ENCODE measurements at places on chromosomes 2 and 18. TPM values are rescaled to one million over a fixed set of nuclear protein-coding genes. Genes with fewer than 3 reads are reported as not detected.

The DCTN1 gene
- polyA plus RNA-seq = 212 TPM

The STPG4 gene
- polyA plus RNA-seq = not detected

DNA sequence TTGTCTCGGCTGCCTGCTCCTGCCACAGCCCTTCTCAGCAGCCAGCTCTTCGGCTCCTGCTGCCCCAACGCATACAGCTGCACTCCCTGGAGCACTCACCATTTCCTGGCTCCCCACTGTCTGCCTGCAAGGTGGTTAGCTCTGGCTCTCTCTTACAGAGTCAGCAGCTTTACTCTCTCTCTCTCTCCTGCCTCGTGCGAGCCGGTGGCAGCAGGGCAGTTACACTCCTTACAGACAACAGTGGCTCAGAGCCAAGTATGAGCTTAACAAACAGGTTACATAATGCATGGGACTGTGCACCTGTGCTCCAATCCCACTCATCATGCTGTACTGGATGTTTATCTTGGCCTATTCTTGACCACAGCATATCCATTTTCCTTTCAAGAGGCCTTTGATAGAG is 47.4 kb upstream of the DNAJC10 start:
- no peak for DNase-seq
- no peaks in the 10 kb centered on the region for H3K4me1 ChIP-seq
- no peak overlapping the region for H3K4me3 ChIP-seq
- no peaks in the 10 kb centered on the region for H3K36me3 ChIP-seq
- H3K27ac ChIP-seq = no peak overlapping the region

GRCh38 chr2:216694826-216695217 is 527 bp downstream of the IGFBP5 start:
- peak overlapping the region; percentile 30 for H3K27ac ChIP-seq
- H3K27me3 ChIP-seq = no peaks in the 10 kb centered on the region
- no peaks in the 10 kb centered on the region for H3K36me3 ChIP-seq
- no peak for DNase-seq
- no peak overlapping the region for H3K4me3 ChIP-seq

- DNase-seq = no peak
- no peak overlapping the region for H3K27ac ChIP-seq
These were observed 755 bp downstream of the NOL4 start for GRCh38 chr18:34223893-34224422.

DNA sequence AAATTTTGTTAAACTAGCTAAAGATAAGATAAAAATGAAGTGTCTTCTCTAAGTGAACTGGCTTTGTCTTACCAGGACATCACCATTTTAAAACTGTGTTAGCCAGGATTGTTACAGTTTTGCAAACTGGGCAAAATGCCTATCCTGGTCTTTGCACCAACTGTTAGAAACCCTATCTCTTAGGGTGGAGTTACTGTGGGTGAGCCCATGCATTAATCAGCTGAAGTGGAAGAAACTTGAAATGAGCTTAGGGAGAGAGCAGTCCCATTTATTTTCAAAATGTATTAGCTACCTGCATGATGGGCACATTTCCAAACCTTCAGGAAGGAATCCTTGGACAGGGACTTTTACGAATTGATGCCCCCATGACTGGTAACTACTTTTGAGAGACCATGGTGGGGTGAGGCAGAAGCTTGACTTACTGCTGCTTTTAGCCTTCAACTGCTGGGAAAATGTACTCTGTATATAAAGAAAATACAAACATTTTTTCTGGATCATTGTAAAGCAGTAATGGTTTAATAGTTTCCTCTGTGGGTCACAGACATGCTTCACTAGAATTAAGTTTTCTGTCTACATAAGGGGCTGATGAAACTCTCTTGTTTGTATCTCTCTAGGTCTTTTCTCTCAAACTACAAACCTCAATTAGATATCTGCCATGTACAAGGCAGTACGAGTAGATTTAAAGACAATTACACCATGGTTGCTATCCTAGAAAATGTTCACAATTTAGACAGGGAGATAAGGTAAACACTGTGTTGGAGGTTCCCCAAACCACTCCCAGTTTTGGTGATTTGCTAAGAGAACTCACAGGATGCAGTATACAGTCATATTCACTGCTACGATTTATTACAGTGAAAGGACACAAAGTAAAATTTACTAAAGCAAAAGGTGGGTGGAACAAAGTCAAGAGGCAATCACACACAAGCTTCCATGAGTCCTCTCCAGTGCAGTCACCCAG is 321.4 kb upstream of the MMADHC start:
- no peaks in the 10 kb centered on the region for H3K4me1 ChIP-seq
- no peak overlapping the region for H3K4me3 ChIP-seq
- no peaks in the 10 kb centered on the region for H3K36me3 ChIP-seq
- DNase-seq = no peak
- no peak overlapping the region for H3K27ac ChIP-seq

Data from adrenal gland (tissue), 19 donors.